ENCODE measurements at places on chromosomes 7 and 10.

DNA sequence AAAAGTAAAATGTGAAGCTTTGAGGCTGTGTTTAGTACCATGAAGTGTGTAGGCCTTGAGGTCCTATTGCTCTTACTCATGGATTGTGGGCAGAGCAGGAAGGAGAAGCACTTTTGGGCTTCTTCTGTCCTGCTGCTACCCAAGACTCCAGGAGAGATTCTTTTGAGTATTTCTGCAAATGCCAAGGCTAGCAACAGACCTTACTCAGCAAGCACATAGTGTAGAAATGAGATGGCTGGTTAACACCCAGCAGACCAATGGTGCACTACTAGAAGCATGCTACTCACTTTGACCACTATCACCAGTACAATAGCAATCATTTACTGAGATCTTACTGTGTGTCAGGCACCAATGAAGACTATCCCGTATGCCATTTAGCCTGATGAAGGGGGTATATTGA, 3.2 kb downstream of the PLPP4 start:
- no peak for DNase-seq

- DNase-seq = no peak
These were observed 29.8 kb downstream of the PDLIM1 start for GRCh38 chr10:95260909-95261552.

GRCh38 chr10:130761788-130762301, 549.7 kb downstream of the TCERG1L start:
- no peak for DNase-seq

DNA sequence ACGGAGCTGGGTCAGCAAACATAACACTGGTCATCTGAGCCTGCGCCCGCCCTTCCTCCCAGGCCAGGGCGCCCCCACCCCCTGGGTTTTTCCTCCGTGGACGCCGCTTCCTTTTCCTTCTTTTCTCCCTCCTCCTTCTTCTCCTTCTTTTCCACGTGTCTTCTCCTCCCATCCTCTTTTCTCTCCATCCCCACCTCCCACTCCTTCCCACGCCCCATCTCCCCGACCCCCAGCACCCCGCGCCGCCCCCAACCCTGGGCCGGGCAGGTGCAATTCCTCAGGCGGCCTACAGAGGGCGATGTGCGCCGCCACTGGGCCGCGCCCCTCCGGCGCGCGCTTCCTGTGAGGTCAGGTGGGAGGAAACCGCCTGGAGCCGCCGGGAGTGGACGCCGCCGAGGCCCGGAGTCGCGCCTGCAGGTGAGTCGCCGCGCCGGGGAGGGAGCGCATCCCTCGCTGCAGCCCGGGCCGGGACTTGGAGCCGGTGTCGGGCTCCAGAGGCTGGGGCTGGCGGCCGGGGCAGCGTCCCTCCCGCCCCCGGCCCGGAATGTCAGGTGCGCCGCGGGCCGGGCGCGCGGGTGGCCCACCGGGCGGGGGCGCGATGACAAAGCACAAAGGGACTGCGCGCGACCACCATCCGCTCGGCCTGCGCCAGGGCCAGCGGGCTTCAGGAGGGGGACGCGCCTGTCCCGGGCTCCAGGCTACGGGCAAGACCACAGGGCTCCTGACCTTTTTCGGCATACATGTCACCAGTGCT, at the start of gene FAM241B:
Gene FAM241B, plus strand, starts transcription at position 351 of the 754 bp plus-strand sequence. CDS start 1,497 bp downstream, outside the sequence.
- peak; percentile 27 for DNase-seq

- DNase-seq = no peak
These were observed 214.5 kb downstream of the DIP2C start for GRCh38 chr10:474946-475345.

DNA sequence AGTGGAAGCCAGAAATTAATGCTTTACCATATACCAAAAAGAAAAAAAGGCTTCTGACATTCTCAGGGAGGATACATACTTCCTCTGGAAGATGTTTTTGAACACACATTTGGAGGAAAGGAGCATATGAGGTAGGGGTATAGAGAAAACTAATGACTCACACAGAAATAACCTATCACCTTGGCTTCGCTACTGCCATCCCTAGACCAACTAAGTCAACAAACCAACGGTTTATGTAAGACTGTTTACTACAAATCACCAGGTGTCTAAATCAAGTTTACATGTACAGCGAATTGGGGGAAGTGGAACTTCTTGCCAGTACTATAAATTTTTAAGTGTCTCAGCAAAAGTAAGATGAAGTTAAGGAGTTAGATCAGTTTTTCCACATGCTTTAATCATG, 96.9 kb downstream of the NT5C2 start:
- DNase-seq = no peak

- DNase-seq = no peak
These were observed 168.2 kb downstream of the NRF1 start for GRCh38 chr7:129779602-129780256.

- no peak for DNase-seq
These were observed 9.6 kb downstream of the PKD1L1 start for GRCh38 chr7:47938574-47939165.

DNA sequence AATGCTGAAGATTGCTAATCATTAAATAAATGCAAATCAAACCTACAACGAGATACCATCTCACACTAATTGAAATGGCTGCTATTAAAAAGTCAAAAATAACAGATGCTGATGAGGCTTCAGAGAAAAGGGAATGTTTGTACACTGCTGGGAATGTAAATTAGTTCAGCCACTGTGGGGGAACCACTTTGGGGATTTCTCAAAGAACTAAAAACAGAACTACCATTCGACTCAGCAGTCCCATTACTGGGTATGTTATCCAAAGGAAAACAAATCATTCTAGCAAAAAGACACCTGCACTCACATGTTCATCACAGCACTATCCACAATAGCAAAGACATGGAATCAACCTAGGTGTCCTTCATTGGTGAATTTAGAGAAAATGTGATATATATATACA, 379.0 kb upstream of the CNTNAP2 start:
- no peak for DNase-seq

DNA sequence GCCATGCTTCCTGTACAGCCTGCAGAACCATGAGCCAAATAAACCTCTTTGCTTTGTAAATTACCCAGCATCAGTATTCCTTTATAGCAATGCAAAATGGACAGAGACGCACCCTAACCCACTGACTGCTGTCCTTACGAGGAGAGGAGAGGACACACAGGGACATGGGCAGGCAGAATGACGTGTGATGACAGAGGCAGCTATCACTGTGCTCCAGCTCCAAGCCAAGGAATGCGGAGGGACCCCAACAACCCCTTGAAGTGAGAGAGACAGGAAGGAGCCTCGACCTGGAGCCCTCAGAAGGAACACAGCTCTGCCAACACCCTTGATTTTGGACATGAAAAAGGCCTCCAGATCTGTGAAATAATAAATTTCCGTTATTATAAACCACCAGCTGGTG, 46.6 kb upstream of the EBF3 start:
- no peak for DNase-seq

DNA sequence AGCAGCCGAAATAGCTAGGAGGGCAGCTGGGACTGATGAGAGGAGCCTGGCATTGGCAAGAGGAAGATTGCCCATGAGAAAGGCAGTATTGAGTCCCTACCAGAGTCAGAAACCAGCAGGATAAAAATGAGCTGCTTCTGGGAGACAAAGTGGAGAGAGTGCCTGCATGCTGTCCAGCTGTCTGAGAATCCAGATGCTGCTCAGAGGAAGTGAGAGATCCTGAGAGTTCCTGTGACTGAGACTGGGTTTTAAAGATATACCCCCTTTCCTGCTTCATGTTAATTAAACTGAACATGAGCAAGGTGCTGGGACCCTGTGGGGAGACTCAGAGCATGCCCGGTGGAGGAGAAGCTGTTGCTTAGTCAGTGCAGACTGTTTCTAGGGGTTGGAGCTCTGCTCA, 107.5 kb downstream of the KIF20B start:
- no peak for DNase-seq

GRCh38 chr10:85612833-85613232, 753.8 kb downstream of the GRID1 start:
- DNase-seq = no peak

DNA sequence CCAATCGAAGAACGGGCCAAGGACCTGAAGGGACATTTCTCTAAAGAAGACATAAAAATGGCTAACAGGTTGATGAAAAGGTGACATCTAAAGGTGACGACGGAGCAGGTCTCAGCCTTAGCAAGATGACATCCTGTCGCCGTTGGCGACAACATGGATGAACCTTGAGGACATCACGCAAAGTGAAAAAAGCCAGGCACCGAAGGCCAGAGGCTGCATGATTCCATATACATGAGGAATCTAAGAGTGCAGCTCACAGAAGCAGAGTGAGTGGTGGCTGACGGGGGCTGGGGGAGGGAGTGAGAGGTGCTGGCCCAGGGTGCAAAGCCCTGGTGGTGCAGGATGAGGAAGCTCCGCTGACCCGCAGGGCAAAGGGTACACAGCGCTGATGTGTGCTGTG, 34.1 kb upstream of the NKX6-2 start:
- DNase-seq = no peak

DNA sequence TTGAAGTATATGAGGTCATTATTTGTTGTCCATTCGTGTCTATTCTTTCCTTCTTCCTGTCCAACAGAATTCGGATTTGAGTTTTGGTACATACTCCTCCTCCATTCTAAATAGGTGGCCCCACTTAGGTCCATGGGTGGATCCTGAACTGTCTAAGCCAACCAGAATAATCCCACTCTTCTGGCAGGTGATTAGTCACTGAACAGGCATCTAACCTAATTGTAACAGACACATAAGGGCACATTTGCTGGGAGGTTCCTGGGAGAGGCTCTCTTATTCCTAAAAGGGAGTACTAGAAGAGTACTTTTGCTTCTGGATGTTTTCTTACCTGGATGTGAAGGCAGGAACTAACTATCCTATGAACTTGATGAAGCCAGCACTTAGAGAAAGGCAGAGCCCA, 16.8 kb downstream of the LRRC72 start:
- DNase-seq = no peak

DNA sequence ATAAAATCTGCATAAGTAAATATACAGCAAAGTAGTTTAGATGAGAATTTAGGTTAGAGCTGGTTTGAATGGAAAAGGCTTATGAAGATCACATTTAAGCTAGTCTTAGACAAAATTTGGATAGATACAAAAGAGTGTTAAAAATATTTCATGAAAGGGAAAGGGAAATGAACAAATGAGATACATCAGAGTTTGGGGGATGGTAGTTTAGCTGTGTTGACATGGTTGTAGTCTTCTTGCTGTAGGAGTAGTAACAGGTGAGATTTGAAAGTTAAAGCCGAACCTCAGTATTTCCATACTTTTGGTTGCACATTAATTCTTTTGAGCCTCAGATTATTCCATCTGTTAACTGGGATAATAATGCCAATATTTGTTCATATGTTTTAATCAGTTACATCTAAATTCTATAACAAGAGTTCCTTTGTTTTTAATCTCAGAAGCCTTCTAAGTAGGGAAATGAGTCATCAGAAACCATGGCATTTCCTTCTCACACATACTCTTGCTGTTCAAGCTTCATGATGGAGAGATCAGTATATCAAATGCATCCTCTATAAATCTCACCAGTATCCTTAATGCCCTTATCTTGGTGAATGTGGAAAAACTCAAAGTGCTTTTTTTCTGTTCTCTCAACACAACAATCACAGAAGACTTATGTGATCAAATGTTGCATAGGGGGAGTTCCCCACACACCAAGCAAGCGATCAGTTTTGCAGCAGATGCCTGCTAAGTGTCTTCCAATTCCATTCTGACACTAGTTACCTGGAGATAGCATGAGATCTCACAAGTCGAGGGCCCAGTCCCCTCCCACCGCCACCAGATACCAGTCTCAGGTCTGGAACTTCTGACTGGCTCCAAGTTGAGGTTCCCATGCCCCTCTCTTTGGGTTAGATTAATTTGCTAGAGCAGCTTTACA, 84.7 kb downstream of the MAPK8 start:
- no peak for DNase-seq

DNA sequence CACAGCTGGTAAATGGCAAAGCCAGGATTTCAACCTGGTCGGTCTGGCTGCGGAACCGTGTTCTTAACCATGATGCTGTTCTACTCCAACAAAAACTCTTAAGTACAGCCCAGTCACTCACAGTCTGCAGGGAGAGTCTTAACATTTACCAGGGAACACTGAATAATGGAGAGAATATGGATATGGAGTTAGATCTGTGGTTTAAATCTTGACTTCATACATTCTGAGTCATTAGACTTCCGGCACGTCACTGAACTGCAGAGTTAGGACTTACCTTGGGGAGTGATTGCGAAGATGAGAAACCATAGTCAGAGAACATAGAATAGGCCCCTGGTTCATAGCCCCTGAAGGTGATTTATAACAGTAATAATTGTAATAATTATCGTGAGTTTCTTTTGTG, 61.7 kb downstream of the ADRA2A start:
- DNase-seq = no peak

Data from NT2/D1 (cell line).